ENCODE measurements at places on chromosomes 2 and 18.

DNA sequence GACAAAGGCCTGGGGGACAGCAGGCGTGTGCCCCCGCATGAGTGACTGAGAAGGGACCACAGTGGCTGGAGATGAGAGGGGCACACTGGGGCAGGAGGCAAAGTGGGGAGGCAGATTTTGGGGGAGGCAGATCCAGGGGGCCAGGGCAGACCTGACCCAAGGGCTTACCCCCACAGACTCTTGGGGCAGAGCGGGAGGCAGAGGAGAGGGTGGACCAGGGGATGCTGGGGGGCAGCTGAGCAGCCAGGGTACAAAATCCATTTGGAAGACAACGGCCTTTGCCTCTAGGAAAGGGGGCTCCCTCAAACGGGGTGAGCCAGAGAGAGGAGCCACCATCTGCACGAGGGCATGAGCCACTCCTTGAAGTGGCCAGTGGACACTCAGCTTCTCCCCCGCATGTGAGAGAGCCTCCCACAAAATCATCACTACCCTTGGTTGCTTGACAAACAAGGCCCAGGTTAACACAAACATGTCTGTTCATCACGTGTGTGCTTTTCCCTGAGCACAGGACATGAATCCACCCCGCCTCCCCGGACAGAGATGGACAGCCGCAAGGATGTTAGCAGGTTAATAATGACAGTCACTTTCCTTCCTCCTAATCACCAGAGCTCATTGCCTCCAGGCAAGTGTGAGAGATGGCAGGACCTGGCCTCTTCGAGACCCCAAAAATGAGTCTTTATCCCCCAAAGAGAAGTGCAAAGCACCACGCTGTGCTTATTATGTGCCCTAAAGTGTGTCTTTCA, 72.0 kb upstream of the RAB6C start:
- no peak for DNase-seq

GRCh38 chr2:216657086-216657855, 24.1 kb downstream of the IGFBP2 start:
- no peak for DNase-seq

DNA sequence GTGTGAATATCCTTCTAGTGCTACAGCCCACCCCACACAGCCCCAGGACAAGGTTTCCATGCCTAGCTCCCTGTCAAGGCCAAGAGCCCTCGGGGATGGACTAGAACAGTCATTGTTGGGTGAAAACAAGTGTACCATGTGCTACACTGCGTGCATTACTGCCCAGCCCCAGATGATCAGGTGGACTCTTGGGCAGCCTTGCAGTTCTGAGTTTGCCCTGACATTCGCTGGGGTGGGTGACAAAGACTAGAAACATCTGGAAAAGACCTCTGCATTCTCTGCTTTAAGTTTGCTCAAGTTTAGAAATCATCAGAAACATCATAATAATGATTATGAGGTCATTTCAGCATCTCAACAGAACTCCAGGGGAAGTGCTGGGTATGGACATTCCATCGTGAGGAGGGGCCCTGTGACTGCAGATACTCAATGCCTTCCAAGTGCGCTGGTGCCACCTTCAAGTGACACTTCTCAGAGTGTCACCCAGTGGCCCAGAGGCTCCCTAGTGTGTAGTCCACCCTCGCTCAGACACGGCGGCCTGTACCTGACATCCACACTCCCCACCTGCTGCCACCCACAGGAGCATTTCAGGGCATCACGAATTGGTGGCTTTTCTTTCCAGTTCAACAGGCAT, 5.3 kb upstream of the PXDN start:
- no peak for DNase-seq

GRCh38 chr2:9002637-9003365, 683 bp downstream of the MBOAT2 start:
- no peak for DNase-seq

DNA sequence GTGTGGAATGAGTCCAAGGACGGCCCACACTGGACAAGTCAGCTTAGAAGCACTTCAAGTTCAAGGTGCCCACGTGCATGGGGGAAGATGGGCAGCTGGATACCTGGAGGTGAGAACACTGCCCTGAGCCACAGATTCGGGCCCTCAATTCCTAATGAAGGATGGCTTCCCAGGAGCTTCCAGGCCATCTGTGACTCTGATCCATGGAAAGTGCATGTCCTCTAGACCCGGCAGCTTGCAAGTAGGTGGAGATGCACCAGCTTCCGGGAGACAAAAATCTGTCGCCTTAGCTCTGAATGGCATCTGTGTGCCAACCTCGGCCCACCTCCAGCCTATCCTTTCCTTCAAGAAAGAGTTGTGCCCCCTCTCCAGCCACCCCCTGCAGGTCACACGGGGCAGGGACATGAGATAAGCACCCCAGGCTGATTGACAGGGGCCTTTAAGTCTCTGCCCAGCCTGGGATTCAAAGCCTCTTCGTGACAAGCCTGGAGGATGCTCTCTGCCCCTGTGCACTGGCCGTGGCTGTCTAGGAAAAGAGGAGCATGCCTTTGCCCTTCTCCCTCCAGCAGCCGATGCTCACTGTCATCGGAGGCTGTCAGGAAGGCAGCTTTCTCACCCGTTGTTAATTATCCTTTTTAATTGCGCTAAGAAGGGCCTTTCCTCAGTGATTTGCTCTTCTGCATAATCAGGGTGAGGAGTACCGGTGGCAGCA, 65.5 kb downstream of the BIN1 start:
- DNase-seq = no peak

DNA sequence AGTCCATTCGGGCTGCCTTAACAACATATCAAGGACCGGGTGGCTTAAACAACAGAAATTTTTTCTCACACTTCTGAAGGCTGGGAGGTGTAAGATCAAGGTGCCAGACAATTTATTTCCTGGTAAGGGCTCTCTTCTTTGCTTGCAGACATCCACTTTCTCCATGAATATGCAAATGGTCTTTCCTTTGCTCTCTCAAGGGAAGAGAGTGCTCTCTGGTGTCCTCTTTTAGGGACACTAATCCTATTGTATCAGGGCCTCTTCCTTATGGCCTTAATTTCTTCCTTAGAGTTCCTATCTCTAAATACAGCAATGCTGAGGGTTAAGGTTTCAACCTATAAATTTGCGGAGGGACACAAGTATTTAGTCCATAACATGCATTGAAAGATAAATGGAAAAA, 770.8 kb downstream of the DSC3 start:
- no peak for DNase-seq

GRCh38 chr2:45578056-45578843, 32.8 kb downstream of the SRBD1 start:
- DNase-seq = no peak

DNA sequence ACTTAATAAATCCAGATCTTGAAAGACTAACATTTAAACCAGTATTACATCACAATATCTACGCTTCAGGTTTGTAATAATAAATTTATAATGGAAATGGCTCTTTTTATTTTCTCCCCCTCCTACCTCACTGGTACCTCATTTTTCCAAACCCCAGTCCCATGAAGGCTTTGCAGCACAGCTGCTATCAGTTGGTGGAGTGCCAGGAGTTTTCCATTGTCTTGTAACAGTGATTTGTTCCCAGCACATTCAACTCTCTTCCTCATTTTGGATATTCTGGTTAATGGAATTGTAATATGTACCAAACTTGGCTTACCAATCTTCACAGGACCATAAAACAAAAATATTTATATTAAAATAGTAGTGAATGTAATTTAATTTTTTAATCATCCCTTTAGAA, 91.2 kb downstream of the VRK2 start:
- no peak for DNase-seq

DNA sequence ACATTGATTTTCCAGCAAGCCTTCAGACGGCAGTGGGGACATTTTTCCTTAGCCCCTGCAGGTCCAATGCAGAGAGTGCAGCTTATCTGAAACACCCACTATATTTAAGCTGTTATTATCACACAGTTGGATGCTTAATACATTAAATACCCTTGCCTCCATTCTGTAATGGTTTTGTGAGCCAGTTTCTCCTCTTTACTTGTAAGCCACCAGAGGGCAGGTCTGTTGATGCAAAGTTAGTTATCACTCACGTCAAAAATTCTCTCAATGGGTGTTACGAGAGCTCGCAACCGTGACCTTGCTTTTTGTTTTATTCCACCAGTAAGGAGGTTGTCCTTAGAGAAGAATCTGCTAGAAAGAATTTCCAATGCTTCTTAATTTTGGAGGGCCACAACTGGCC, 189.8 kb downstream of the INSIG2 start:
- DNase-seq = no peak

GRCh38 chr2:28546242-28546641, 50.4 kb downstream of the PLB1 start:
- no peak for DNase-seq

- DNase-seq = no peak
Observed at GRCh38 chr2:3633982-3634595, 23.9 kb upstream of the ALLC start.

- DNase-seq = no peak
Observed at GRCh38 chr2:233411162-233411561, 56.9 kb downstream of the DGKD start.

GRCh38 chr2:70712916-70713315, 55.1 kb downstream of the ADD2 start:
- DNase-seq = no peak

DNA sequence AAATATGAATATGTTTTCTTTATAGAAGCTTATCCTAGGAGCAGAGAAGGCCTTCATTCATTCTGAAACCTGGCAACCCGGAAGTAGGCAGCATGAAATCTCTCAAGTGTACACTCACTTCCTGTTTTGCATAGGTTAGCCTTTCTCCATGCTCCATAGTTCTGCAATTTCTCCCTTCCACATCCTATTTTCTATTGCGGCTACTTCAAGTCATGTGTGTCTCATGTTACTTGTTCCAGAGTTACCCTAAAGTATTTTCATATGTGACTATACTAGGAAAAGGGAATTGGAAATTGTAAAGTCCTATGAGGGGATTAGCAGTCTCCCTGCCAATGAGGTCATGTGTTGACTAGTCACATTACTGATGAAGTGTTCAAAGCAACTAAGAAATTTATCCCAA, 320.6 kb downstream of the NCKAP5 start:
- DNase-seq = no peak

- no peak for DNase-seq
Observed at GRCh38 chr2:12552092-12552491, 164.6 kb upstream of the TRIB2 start.
